ENCODE measurements at places on chromosomes 3 and 15. TPM values are rescaled to one million over a fixed set of nuclear protein-coding genes. Genes with fewer than 3 reads are reported as not detected.
A peak's percentile ranks its signal among the peaks of the same experiment; 100 is the strongest.

Gene PGBD4
- 3.0 TPM for total RNA-seq

Gene FETUB
- total RNA-seq, result not detected

GRCh38 chr3:193951859-193952258 is 184.1 kb upstream of the HES1 start:
- H3K4me3 ChIP-seq, result no peak overlapping the region
- DNase-seq, result peak; percentile 60
- no peaks in the 10 kb centered on the region for H3K27me3 ChIP-seq
- H3K27ac ChIP-seq, result no peak overlapping the region
- no peaks in the 10 kb centered on the region for H3K4me1 ChIP-seq

GRCh38 chr3:120263792-120264191 is 21.2 kb downstream of the GPR156 start:
- no peaks in the 10 kb centered on the region for H3K4me1 ChIP-seq
- H3K27ac ChIP-seq, result no peak overlapping the region
- H3K27me3 ChIP-seq, result peaks cover 3% of the 10 kb centered on the region

DNA sequence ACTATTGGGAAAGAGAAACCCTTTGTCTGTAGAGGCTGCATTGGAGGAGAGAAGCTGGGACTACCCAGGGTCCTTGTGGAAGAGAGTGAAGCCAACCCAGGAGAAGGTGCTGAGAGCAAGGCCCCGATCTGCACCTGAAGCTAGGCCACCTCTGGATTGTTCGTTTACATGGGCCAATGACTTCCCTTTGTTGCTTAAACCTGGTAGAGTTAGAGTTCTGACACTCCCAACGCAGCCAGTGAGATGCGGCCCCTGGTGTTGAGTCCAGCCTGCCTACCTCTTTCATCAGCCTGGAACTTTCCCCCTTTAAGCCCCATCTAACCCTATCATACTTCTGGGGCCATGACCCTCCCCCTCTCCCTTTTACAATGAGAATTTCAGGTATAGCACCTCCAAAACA is 30.8 kb downstream of the CCDC13 start:
- peaks cover 4% of the 10 kb centered on the region for H3K4me1 ChIP-seq
- no peaks in the 10 kb centered on the region for H3K36me3 ChIP-seq
- H3K4me3 ChIP-seq, result no peak overlapping the region
- peaks cover 10% of the 10 kb centered on the region for H3K27me3 ChIP-seq
- H3K27ac ChIP-seq, result no peak overlapping the region

DNA sequence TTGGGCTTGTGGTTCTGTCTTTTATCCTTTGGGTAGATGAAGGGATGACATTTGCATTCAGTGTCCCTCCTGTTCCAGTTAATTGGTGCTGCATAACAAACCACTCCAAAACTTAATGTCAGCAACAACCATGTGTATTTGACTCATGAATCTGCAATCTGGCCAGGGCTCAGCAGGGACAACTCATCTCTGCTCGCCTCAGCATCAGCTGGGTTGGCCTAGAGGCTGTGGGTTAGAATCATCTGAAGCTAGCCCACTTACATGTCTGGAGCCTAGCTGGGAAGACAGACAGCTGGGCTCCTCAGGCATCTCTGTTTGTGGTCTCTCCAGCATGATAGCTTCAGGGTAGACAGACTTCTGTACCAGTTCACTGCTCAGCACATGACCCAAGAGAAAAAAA is 92.0 kb downstream of the TMEM108 start:
- H3K27ac ChIP-seq, result no peak overlapping the region
- H3K4me1 ChIP-seq, result no peaks in the 10 kb centered on the region
- H3K4me3 ChIP-seq, result no peak overlapping the region
- H3K36me3 ChIP-seq, result no peaks in the 10 kb centered on the region

DNA sequence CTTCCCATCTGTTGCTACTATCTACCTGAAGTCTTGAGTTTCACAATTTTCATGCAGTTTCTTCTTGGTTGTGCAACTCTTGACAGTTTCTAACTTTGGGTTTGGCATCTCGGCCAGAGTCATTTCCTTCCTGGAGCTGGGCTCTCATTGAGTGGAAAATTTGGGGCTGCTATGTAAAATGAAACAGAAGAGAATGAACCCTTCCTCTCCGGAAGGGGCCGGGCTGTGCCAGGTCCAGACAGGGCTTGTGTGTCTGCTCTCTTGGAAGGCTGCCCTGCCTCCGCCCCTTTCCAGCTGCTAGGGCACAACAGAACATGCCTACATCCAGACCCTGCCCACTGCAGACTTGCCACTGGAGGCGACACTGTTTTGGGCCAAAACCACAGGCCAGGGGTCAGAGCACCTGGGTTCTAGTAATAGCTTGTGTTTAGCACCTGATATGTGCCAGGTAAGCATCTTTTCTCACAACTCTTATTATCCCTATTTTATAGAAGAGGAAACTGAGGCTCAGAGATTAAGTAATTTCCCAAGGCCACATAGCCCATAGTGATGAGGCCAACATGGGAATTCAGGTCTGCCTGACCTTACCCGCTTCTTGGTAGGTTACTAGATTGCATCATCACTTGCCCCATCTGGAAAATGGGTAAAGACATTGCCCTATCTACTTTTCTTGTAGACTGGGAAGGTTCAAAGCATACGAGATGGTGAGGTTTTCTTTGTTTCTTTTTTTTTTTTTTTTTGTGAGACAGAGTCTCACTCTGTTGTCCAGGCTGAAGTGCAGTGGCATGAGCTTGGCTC is 25.0 kb downstream of the IRAK2 start:
- no peaks in the 10 kb centered on the region for H3K27me3 ChIP-seq
- H3K4me1 ChIP-seq, result peaks cover 19% of the 10 kb centered on the region

DNA sequence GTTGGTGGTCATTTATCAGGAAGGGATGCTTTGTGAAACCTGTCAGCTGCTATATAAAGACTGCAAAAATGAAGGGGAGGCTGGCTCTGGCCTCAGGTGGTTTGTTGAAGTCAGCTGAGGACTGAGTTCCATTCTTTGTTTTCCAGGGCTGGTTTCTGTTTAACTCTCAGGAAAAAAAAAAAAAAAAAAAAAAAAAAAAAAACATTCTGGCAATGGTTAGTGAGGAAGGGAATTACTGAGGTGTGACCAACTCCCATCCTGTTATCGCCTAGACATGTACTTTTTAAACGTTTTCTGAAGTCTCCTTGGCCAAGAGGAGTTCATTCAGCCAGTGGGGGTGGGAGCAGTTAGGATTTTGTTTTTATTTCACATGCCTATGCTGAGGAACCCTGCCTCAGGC is 316.3 kb downstream of the OXSM start:
- no peak overlapping the region for H3K27ac ChIP-seq
- H3K4me3 ChIP-seq, result no peak overlapping the region
- H3K4me1 ChIP-seq, result no peaks in the 10 kb centered on the region

DNA sequence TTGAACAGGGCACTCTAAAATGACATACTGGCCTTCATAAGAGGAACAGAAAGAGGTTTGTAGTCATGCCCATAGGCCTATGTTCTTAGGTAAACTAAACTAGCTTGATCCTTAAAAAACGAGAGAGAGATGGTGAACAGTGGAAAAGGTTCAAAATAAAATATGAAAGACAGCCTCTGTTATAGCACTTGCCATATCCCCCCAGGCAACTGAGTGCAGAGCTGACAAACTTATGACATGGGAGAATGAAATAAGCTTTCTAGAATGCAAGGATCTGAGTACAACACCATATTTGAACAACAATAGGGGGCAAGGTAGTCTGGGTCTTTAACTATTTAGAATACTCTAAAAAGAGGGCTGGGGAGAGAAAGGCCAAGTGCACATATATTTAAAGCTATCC is 700.6 kb upstream of the CFAP20DC start:
- no peaks in the 10 kb centered on the region for H3K36me3 ChIP-seq
- no peaks in the 10 kb centered on the region for H3K4me1 ChIP-seq
- H3K4me3 ChIP-seq, result no peak overlapping the region
- H3K27me3 ChIP-seq, result no peaks in the 10 kb centered on the region
- DNase-seq, result no peak

DNA sequence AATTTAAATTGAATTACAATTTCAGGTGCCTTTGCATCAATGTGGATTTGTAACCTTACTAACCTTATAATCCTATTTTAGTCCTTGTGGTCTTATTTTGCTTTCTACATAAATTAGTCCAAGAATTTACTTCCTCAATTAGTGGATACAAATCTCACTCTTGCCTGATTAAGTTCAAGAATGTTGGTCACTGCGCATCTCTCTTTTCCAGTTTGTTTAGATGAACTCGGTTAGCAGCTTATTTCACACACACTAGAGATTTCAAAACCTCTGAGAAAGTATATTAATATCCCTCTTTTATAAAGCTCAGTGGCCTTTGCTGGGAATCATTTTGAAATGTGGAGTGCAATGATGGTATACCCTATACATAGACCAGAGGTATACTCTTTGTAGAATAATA is 243.4 kb downstream of the DTWD1 start:
- DNase-seq, result no peak
- peak overlapping the region; percentile 48 for H3K27ac ChIP-seq
- no peaks in the 10 kb centered on the region for H3K36me3 ChIP-seq

- DNase-seq, result no peak
- no peaks in the 10 kb centered on the region for H3K27me3 ChIP-seq
- no peaks in the 10 kb centered on the region for H3K4me1 ChIP-seq
- no peak overlapping the region for H3K4me3 ChIP-seq
- no peak overlapping the region for H3K27ac ChIP-seq
- no peaks in the 10 kb centered on the region for H3K36me3 ChIP-seq
These were observed 101.9 kb upstream of the PLXND1 start for GRCh38 chr3:129708328-129708861.

DNA sequence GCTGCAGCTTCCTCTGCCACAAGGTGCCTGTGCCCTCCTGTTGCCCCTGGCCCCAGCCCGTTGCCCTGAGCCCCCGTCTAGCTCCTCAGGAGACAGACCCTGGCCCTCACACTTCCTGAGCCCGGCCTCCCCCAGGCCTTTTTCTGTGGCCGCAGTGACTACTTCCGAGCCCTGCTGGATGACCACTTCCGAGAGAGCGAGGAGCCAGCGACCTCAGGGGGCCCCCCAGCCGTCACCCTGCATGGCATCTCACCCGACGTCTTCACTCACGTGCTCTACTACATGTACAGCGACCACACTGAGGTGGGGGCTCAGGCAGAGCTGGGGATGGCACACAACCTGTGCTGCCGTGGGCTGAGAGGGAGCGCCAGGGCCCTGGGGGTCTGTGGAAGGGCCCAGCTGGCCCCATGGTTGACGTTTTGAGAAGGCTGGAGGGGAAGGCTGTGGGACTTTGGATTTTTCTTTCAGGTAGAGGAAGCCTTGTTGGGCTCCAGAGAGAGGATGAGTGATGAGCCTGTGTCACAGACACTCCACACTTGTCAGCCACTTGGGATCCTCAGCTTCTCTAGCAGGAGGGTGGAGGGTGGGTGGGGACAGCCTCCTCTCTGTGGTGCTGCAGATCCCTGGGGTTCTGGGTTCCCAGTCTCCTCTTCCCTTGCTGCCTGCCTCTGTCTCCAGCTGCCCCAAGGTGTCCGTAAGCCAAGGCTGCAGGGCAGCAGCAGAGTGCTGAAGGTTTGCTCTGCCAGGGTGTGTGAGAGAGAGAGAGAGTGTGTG is 5.0 kb downstream of the ABTB1 start:
- H3K4me1 ChIP-seq, result no peaks in the 10 kb centered on the region
- no peak overlapping the region for H3K4me3 ChIP-seq
- no peak for DNase-seq
- H3K36me3 ChIP-seq, result peaks cover 2% of the 10 kb centered on the region
- H3K27ac ChIP-seq, result no peak overlapping the region
- no peaks in the 10 kb centered on the region for H3K27me3 ChIP-seq

Data from fibroblast of lung (primary cell).